HuH-7 (cell line): ENCODE measurements at places on chromosomes 5 and 9.

GRCh38 chr9:98730871-98731270 is 22.1 kb upstream of the GABBR2 start:
- DNase-seq: no peak

DNA sequence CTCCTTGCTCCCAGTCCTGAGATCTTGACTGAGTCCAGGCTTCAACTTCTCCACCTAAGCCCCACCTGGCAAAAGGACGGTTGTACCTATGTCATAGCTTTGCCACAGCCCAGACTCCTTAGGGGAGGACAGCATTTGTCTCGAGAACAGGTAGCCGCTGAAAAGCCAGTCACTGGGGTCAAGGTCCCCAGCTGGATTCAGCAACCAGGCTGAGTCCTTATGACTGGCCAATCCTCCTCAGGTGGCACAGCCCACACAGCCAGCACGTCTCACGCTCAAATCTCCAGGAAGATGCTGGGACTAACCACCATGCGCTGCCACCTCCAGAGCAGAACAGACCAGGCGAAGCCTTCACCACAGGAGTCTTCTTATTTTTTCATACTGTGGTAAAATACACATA is 27.9 kb upstream of the SMU1 start:
- no peak for DNase-seq

- DNase-seq: no peak
These were observed 87.1 kb upstream of the FBXW11 start for GRCh38 chr5:172093559-172093958.

DNA sequence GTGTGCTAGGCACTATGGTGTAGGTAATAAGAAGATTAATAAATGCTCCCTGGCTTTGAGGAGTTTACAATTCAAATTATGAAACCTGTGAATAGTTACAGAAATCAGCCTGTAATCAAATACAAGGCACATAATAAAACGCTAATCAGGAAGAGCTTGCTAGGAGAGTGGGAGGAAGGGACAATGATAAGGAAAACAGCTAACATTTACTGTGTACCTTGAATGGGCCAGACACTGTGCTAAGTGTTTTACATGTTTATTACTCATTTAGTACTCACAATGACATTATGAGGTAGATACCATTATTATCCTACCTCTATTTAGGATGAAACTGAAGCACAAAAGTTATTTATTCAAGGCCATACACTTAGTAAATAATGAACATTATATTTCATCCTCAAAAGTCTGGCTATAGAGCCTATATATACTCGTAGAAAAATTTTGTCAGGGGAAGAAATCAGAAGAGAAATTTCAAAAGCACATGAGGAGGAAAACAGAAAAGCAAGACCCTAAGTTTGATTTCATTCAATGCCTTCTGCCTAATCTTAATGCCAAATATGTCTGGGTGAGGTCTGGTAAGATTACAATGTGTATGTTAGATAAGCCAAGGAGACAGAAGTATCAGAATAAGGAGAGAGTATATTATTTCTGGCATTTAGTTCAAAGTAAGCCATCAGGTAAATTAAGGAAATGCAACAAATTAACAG is 35.9 kb downstream of the AFF4 start:
- DNase-seq: no peak

- DNase-seq: peak; percentile 62
These were observed 524 bp downstream of the PRR7 start for GRCh38 chr5:177447066-177447610.

DNA sequence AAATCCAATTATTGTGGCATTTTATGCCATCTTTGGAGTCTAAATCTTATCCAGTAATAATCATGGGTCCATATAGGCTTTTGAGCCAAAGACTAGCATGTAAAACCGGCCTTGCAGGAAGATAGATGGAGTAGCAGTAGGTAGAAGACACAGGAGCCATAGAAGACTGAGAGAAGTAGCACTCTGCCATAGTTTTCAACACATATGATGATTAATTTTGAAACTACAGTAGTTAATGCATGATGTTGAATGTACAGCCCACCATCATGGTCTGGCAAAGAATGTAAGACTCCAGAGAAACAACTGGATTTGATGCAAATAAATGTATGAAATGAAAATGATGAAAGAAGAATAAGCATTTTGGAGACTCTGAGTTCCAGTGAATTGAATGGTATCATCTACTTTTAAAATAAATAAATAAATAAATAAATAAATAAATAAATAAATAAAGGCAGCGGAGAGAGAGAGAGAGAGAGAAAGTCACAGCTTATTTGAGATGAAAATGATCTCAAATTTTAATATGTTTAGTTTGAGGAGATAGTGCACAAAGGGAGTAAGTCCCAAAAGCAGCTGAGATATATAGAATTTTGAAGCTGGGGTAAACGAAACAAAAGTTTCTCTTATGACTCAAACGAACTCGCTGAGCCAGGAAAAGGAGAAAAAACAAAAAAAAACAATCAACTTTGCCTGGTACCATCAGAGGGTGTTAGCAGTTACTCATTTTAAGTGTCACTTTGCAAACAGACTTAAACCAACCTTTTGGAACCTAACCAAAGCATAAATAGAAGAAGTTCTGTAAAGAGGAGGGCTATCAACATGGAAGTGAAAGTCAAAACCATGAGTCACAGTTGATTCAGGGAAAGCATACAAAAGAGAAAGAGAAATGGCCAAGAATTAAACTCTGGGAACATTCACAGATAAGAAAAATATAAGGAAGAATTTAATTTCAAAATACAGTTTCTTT is 388.7 kb downstream of the CETN3 start:
- DNase-seq: no peak

DNA sequence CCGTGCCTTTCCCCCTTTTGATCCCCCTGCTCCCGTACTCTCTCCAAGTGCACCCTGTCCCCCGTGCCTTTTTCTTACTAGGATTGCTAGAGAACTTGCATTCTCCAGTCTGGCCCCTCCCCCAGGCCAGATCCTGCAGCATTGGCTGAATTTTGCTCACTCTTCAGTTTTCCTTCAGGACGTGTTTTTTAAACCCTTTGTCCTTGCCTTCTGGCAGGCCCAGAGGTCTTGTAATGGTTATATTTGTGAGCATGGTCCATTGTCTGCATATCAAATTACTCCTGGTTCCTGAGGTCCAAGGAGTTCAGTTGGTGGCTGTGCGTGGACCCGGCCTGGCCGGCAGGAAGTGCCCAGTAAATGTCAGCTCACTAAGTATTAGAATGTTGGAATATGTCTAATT is 606 bp downstream of the TBC1D13 start:
- DNase-seq: no peak

DNA sequence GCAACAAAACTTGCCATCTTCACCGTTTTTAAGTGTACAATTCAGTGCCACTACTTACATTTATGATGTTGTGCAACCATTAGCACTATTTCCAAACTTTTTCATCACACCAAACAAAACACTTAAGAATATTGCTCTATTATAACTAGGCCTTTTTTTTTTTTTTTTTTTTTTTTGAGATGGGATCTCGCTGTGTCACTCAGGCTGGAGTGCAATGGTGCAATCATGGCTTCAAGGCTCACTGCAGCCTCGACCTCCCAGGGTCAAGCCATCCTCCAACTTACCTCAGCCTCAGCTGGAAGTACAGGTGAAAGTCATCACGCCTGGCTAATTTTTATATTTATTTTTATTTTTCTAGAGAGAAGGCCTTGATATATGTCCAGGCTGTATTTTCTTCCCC is 22.3 kb upstream of the LMNB1 start:
- no peak for DNase-seq

DNA sequence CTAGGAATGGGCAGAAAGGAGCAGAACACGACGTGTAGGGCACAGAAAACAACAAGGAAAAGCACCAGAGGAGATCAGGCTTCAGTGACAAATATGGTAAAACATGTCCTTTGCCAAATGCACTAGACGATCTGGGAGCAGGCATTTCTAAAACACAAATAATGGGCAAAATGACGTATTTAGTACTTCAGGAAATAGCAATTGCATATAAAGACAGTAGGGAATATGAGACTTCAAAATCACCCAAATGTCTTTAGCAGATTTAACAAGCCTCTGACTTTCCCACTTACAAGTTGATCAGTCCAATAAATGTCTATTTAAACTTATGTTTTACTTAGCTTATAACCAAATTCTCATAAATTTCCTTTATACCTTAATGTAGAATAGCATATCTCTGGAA is 969.6 kb upstream of the C9orf72 start:
- no peak for DNase-seq

GRCh38 chr5:170301149-170301548 is 3.6 kb upstream of the LCP2 start:
- DNase-seq: no peak

DNA sequence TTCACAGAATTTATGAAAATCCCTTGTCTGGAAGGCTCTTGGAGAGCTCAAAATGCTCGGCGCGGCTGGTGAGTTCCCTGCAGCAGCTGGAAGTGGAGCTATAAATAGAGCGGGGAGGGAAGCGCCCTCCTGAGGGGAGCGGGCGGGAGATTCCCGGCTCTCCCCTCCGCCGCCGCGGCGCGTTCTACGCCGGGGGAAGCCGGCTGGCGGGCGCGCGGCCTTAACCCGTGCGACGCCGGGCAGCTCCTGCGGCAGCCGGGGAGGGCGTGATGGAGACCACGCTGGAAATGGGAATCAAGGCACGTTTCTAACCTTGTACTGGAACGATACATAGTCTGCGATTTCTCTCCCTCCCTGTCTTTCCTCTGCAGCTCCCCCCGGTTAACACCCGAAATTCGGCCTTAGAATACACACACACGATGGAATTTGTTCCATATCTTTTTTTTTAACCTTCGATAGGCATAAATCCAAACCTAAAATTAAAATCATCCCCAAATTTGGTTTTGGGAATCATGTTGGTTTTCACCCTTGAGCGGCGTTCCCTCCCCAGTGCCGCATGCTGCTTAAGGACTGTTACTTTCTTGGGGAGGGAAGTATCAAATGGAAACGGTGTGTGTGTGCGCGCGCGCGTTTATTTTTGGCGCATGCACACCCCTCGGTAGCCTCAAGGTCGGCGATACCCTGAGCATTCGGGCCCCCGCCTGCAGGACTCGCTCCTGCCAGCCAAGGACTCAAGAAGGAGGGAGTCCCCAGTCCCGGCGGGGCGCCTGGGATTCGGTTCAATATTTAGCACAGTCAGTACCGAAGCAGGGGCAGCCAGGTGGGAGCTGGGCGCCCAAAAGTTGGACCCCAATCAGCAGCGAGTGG is 306.3 kb upstream of the KCNN2 start:
- DNase-seq: peak; percentile 6

DNA sequence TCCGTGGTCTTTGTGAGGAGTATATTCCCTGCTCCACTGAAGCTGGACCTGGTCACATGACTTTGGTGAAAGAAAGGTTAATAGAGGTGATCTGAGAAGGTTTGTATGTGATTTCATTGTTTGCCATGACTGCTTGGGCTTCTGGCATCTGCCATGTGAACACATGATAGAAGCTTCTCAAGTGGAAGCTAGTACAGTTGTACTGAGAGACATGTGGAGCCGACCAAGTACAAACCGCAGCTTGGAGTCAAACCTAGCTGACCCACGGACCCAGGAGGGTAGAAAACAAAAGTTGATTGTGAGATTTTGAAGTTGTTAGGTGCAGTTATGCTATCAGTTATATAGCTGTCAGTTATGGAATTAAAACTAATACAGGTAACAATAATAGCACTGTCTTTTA is 140.4 kb downstream of the CARTPT start:
- DNase-seq: no peak

- no peak for DNase-seq
These were observed 220 bp downstream of the NOTCH1 start for GRCh38 chr9:136545692-136545964.

- no peak for DNase-seq
These were observed 14.6 kb downstream of the HSPB3 start for GRCh38 chr5:54470128-54470527.

- no peak for DNase-seq
These were observed 81.5 kb upstream of the PTCH1 start for GRCh38 chr9:95598236-95598635.

- no peak for DNase-seq
These were observed 186.0 kb downstream of the NXNL2 start for GRCh38 chr9:88721025-88721424.
